ENCODE measurements at places on chromosomes 6 and 20.

DNA sequence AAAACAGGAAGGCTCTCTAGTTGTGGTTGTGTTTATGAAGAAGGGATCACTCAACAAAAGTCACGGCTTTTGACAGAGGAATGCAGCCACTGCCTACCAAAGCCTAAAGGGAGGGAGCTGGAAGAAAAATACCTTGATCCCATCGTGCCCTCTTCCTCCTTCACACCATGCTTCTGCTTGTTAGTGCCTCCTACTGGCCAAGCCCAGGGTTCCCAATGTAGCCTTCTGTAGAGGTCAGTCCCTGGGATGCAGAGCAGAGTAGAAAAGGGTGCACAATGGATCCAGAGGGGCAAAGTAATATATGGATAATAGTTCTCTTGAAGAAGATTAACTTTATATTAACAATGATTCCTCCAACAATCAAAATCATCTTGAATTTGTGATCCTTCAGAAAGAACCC, 293.5 kb upstream of the FERMT1 start:
- DNase-seq, result no peak

DNA sequence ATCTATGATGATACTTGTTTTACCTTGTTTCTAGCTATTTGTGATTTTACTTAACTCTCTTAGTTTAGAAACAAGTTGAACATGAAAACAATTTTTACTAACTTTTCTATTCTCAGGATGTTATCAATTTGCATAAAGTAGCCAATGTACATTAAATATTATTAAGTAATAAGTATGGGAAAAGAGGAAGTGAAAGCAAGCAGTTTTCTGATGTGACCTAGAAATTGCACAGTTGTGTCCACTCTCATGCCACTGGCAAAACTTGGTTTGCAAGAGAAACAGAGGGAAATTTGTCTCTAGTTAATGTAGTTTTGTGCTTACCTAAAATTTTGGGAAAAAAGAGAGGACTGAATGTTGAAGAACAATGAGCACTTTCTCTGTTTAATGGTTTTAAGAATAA, 19.2 kb upstream of the TSPYL1 start:
- DNase-seq, result no peak

GRCh38 chr20:17867131-17867925, 101.3 kb downstream of the SNX5 start:
- DNase-seq, result no peak

- no peak for DNase-seq
Measured at GRCh38 chr6:112086744-112087135, 542 bp downstream of the TUBE1 start.

DNA sequence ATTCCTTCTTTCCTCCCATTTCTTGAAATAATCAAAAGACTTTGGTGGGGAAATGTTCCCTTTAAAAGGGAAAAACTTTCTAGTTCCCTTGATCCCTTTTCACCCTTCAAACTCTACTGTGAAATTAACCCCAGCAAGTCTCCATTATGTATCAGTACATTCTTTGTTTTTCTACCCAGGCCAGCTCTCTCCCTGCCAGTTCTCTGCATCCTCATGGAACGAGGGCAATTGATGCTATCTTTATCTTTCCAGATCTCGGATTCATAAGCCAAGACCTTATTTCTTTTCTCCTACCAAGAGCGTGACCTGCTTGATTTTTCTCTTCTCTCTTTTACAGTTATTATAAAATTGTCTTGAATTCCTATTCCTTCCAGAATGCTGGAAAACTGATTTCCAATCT, 75.8 kb downstream of the ADGRB3 start:
- DNase-seq, result no peak
